ENCODE measurements at places on chromosomes 6 and 20. TPM values are rescaled to one million over a fixed set of nuclear protein-coding genes. Genes with fewer than 3 reads are reported as not detected.

Gene MTFR2
- 1.5 TPM for polyA plus RNA-seq

Gene KIAA1755
- not detected for polyA plus RNA-seq

Gene TXLNB
- polyA plus RNA-seq: 1.9 TPM

Gene MATN4
- not detected for polyA plus RNA-seq

Gene MROH8
- polyA plus RNA-seq: 2.0 TPM

Gene COX7A2
- polyA plus RNA-seq: 747 TPM

Gene TPX2
- polyA plus RNA-seq: 0.49 TPM

Gene TTK
- polyA plus RNA-seq: 0.50 TPM

Gene NMBR
- polyA plus RNA-seq: not detected

Gene TLDC2
- not detected for polyA plus RNA-seq

Gene CALHM5
- polyA plus RNA-seq: not detected

Gene DTNBP1
- polyA plus RNA-seq: 56.3 TPM

Gene BTBD9
- 15.2 TPM for polyA plus RNA-seq

Gene DNPH1
- polyA plus RNA-seq: 125 TPM

Gene NDRG3
- polyA plus RNA-seq: 35.4 TPM

Gene EPPIN
- not detected for polyA plus RNA-seq

Gene PLG
- not detected for polyA plus RNA-seq

Gene MARCKS
- polyA plus RNA-seq: 17.7 TPM

Gene AVP
- not detected for polyA plus RNA-seq

Gene RPRD1B
- 4.0 TPM for polyA plus RNA-seq

Gene IL20RA
- not detected for polyA plus RNA-seq

Gene SIGLEC1
- polyA plus RNA-seq: not detected

Gene HDGFL1
- not detected for polyA plus RNA-seq

Gene NELFE
- polyA plus RNA-seq: 51.3 TPM

Gene SNAI1
- 0.63 TPM for polyA plus RNA-seq

Gene SYCP2L
- not detected for polyA plus RNA-seq

Gene FAM217A
- polyA plus RNA-seq: not detected

Gene SLC17A1
- not detected for polyA plus RNA-seq

Gene KIAA0408
- 0.76 TPM for polyA plus RNA-seq

Gene HTR1E
- not detected for polyA plus RNA-seq

Gene BPIFB1
- not detected for polyA plus RNA-seq
